NCI-H187 treated with DMSO at 0.1 percent for 48 hours (cell line): ENCODE measurements at places on chromosomes 4 and X.

- DNase-seq: no peak
These were observed 1303.4 kb downstream of the TECRL start for GRCh38 chr4:63105839-63106238.

GRCh38 chrX:143664302-143664701 lies 28.4 kb upstream of the SLITRK4 start:
- no peak for DNase-seq

DNA sequence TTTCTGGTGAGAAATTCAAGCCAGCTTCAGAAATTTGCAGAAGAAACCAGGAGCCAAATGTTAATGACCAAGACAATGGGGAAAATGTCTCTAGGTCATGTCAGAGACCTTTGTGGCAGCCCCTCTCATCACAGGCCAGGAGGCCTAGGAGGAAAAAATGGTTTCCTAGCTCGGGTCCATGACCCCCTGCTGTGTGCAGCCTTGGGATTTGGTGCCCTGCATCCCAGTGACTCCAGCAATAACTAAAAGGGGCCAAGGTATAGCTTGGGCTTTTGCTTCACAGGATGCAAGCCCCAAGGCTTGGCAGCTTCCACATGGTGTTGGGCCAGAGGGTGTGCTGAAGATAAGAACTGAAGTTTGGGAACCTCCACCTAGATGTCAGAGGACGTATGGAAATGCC lies 814.7 kb upstream of the SLIT2 start:
- no peak for DNase-seq

GRCh38 chrX:39163581-39164126 lies 362.4 kb downstream of the MID1IP1 start:
- DNase-seq: no peak

DNA sequence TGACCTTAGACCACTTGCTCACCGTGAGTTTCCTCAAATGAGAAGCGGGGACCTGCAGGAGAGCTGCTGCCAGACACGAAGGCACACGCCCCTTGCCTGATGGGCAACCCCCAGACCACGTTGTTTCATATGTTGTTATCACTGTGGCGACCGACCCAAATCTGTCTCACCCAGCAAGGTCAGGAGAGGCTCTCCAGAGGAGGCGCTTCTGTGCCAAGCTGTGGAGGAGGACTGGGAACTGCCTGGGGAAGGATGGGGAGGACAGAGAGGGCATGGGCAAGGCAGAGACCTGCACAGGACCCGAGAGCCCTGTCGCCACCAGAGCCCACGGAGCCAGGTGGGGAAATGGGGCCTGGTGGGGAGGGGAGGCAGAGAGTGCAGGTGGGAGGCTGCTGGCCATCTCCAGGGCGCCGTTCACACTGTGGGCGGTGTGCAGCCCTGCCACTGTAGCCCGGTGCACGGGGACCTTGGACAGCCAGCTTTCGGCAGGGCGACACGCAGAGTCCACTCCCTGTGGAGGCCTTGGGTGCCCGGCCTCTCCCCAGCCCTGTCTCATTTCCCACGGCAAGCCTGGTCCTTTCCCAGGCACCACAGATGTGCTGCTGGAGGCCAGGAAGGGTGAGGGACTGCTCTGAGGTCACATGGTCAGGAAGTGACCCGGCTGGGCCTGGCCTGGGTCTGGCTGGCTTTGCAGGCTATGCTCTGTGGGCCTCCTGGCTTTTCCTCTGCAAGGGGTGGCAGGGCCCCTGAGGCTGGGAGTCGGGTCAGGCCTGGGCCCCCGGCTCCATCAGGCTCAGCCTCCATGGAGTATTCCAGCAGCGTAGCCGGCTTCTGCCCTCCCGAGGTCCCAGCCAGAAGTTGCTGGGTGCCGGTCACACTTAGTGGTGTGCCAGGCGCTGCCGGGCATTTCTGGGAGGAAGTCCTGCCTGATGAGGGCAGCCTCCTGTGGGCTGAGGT lies 3.2 kb downstream of the HTRA3 start:
- no peak for DNase-seq

DNA sequence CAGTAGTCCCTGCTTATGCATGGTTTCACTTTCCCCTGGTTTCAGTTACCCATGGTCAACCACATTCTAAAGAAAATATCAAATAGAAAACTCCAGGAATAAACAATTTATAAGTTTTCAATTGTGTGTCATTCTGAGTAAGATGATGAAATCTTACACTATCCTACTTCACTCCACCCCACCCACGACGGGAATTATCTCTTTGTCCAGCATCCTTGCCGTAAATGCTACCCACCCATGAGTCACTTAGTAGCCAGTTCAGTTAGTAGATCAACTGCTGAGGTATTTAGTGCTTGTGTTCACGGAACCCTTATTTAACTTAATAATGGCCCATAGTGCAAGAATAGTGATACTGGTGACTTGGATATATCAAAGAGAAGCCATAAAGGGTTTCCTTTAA lies 91.4 kb downstream of the KLHL13 start:
- DNase-seq: no peak

- no peak for DNase-seq
These were observed 31.0 kb upstream of the FAT4 start for GRCh38 chr4:125283707-125284279.

- DNase-seq: no peak
These were observed 848 bp downstream of the ACSL4 start for GRCh38 chrX:109732017-109732801.

DNA sequence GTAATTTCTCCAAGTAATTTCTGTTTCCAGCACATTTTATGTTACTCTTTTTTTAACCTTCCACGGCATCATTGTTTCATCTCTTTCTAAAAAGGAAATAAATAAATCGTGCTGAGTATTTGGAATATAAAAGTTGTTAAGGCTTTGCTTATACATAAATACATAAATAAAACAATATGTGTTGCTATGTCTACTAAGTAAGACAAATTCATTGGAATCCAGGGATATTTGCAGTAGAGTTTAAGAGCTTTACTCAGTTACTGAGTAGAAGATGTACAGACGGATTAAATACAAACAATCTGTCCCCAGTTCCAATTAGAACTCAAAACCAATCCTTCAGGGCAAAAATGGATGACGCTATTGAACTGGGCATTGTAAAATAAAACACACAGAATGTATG lies 1.4 kb downstream of the ARHGAP24 start:
- DNase-seq: no peak

GRCh38 chr4:21765810-21766407 lies 182.7 kb downstream of the KCNIP4 start:
- peak; percentile 4 for DNase-seq

- DNase-seq: no peak
These were observed 282.5 kb upstream of the FAT1 start for GRCh38 chr4:187006189-187006618.
